ENCODE measurements at places on chromosomes 12 and 14.

DNA sequence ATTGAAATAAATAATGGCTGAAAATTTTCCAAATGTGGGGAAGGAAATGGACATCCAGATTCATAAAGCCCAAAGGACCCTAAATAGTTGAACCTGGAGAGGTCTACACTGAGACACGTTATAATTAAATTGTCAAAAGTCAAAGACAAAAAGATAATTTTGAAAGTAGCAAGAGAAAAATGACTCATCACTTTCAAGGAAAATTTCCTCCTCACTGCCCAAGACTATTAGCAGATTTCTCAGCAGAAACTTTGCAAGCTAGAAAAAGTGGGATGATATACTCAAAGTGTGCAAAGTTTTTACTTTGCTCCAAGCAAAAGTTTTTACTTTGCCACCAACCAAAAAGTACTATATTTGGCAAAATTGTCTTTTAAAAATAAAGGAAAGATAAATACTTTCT, 15.9 kb upstream of the KRT83 start:
- DNase-seq: no peak

- no peak for DNase-seq
Measured at GRCh38 chr14:82055515-82056115, 522.0 kb upstream of the SEL1L start.

DNA sequence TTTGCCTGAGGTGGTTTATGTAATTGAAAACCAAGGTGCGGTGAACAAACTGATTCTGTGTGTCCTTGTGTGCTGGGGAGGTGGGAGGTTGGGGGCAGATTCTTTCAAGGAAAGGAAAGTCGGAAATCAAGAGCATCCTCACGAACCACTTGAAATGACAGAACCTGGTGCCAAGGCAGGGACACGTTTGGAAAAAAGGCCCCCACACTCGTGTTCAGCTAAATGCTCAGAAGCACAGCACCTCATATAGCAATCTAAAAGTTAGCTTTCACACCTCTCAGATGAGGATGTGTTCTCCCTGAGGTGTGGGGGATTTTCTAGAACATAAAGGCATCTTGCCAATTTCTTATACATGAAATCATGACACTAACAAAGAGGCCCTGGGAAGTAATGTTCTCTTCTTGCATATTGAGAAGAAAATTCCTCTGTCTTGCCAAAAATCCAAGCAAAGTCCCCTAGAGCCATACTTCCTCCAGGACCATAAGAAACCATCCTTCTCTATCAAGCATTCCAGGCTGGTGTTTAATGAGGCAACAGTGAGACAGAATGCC, 119.6 kb downstream of the PLXNC1 start:
- no peak for DNase-seq

GRCh38 chr12:53602176-53602864, 23.9 kb downstream of the ATF7 start:
- no peak for DNase-seq

- DNase-seq: no peak
Measured at GRCh38 chr12:119864591-119864990, 12.5 kb downstream of the CIT start.

- DNase-seq: no peak
Measured at GRCh38 chr14:92386165-92386564, 63.2 kb downstream of the SLC24A4 start.

- DNase-seq: no peak
Measured at GRCh38 chr14:75022655-75023054, 19.9 kb downstream of the EIF2B2 start.

GRCh38 chr12:69501154-69501895, 31.1 kb downstream of the FRS2 start:
- DNase-seq: no peak

DNA sequence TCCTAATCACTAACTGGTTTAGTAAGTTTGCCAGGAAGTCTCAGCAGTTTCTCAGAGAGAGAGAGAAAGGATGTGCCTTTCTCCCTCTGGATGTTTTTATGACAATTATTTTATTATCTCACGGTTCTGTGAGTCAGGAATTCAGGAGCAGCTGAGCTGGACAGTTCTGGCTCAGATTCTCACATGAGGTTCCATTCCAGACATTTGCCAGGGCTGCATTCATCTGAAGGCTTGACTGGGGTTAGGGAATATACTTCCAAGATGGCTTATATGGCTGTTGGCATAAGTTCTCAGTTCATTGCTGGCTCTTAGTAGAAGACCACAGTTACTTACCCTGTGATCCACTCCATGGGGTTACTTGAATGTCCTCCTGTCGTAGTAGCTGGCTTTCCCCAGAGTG, 101.2 kb upstream of the ATF7IP start:
- DNase-seq: no peak

- DNase-seq: no peak
Measured at GRCh38 chr14:81172353-81172752, 48.4 kb downstream of the GTF2A1 start.

DNA sequence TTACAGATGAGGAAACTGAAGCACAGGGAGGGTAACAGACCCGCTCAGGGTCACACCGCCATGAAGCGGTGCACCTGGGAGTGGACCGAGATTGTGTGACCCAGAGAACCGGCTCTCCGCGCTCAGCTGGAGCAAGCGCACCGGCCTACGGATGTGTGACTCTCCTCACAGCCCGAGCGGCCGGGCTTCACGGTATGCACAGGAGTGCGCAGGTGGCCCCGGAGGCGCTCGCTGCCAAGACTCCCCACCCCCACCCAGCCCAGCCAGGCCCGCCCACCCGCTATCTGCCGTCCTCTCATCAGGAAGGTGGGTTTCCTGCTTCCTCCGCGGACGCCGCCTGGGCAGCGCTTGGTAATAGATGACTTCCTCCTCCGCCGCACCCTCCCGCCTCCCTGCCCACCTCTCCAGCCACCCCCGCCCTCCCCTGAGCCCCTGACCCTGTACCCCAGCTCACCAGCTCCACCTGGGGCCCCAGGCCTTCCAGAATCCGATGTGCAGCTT, 110.7 kb downstream of the NCOR2 start:
- peak; percentile 53 for DNase-seq

DNA sequence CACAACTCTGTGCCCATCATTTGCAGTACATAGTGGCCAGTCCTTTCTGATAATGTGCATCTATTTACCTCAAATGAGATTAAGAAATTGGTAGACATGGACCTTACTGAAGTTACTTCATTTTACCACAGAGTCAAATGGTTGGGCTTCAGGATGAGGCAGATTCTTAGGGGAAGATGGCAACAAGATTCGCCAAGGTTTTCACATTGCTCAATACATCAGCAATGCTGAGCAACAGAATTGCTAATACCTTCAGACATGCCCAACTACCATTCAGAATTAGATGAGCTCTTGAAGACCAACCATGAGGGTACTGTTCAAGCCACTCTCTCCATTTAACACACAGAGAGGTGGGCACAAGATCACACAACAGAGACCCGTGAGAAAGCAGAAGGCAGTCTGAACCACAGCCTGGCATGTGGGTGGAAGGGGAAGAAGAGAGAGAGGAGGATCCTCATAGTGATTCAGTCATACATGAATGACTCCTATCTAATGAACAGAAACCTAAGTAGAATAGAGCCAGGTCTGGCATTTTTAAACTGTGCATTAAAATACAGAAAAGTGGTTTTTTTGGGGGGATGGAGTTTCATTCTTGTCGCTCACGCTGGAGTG, 28.5 kb downstream of the CPM start:
- DNase-seq: peak; percentile 37

- no peak for DNase-seq
Measured at GRCh38 chr14:104503691-104504090, 75.9 kb upstream of the C14orf180 start.

- no peak for DNase-seq
Measured at GRCh38 chr12:69949311-69950002, 124.4 kb downstream of the MYRFL start.

DNA sequence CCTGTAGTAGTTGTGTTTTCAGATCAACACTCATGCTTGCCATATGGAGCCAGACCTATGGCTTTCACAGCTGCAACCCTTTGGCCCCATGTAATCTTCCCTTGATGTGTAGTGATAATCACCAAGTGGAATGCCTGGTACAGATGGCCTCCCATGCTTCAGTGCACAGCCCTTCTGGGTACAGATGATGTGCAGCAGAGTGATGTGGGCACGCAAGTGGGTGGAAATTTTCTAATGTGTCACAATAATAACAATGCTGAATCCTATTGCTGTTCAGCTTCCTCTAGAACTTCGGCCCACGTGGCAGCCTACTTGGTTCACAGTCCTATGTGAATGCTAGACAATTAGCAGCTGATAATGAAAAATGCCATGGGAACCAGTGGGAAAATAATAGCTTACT, 188.1 kb downstream of the SNAPC1 start:
- no peak for DNase-seq

DNA sequence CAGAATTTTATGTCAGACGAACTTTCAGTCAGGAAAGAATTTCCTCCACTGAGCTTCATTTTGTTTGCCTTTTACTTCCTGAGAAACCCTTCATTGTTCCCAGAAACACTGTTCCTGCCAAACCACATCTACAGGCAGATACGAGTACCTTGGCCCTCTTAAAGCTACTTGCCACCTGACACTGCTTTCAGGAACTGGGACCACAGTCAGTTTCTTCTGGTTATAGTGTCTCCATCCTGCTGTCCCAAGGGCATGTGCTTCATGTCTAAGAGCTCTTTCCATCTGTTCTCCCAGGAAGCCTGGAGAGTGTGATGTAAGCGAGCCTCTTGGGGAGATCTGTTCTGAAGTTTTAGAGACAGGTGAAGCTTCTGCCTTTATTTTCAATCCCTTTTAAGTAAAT, 161.7 kb upstream of the PLEKHA5 start:
- no peak for DNase-seq

DNA sequence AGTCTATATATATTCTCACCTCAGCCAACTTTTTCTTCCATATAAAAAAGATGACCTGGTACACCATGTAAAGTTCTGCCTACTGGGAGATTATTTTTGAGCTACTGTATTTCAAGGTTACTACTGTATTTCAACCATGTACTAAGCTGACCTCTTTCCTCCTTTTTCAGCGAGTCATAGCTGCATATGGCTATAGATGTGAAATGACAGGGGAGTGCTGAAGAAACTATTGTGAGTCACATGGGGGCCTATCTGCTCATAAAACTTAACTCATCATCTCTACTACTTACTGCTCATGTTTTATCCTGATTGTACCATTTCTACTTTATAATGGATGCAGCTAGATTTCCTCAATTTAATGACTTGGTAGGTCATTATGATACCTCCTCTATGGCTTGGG, 571.4 kb upstream of the ATP2B1 start:
- DNase-seq: no peak

DNA sequence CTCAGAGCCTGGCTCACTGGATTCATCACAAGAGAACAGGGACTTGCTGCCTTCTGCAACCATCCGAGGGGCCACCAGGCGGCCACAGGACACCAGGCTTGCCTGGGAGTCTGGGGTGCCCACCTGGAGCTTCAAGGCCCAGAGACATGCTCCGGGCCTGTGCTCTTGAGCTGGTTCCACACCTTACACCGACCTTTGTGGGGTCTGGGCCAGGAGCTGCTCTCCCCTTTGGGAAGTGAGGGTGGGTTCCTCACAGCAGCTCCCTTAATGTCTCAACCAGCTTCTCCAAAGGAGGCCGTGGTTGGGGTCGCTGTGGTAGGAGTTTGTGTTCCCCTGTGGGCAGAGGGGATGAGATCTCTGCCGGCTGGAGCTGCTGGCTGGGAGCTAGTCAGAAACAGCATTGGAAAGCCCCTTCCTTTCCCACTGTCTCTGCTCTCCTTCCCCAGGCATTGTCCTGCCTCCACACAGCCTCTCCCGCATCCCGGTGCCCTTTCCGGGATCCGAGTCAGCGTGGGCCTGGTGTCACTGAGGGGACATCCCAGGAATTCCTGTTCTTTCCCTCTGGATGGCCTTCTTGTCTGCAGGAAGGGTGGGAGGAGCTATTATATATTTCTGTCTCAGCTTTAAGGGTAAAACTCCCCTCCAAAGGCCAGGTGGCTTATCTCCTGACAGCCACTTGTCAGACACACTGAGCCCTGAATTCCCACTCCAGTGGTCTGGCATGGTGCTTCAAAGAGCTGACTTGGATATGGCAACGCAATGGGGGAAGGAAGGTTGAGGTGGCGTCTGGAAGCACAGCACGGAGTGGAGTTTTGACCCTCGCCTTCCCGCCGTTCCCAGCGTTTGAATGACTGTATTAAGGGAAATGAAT, 5.1 kb upstream of the PAPLN start:
- DNase-seq: peak; percentile 25

DNA sequence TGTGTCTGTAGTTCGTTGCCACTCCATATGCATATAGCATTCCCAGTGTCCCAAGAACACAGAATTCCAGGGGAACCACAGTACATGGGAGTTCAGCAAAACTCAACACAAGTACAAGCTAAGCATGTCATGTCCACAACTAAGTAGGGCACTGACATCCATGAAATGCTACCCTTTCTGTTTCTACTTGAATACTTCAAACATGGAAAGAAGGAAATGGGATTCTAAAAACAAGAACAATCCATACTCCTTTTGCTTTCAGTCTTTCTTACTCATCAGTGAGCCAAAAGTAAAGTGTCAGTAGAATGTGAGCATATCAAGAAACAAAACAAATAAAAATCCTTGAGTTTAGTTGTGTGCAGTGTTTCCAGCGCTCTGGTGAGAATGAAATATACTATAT, 36.0 kb upstream of the COCH start:
- DNase-seq: no peak

- DNase-seq: no peak
Measured at GRCh38 chr14:73723797-73724661, 9.8 kb upstream of the PNMA1 start.
